ENCODE measurements at places on chromosomes 12 and 14. TPM values are rescaled to one million over a fixed set of nuclear protein-coding genes. Genes with fewer than 3 reads are reported as not detected.

NUAK1 gene
- not detected for total RNA-seq

DICER1 gene
- total RNA-seq = 63.6 TPM

- no peaks in the 10 kb centered on the region for H3K36me3 ChIP-seq
- no peak overlapping the region for H3K27ac ChIP-seq
- no peaks in the 10 kb centered on the region for H3K4me1 ChIP-seq
- DNase-seq = no peak
- no peaks in the 10 kb centered on the region for H3K27me3 ChIP-seq
- no peak overlapping the region for H3K4me3 ChIP-seq
Measured at GRCh38 chr12:130970165-130970907, 16.6 kb downstream of the ADGRD1 start.

- peaks cover 9% of the 10 kb centered on the region for H3K4me1 ChIP-seq
- DNase-seq = no peak
- peaks cover 50% of the 10 kb centered on the region for H3K36me3 ChIP-seq
- no peak overlapping the region for H3K4me3 ChIP-seq
Measured at GRCh38 chr12:109958374-109958773, 37.8 kb downstream of the GIT2 start.

DNA sequence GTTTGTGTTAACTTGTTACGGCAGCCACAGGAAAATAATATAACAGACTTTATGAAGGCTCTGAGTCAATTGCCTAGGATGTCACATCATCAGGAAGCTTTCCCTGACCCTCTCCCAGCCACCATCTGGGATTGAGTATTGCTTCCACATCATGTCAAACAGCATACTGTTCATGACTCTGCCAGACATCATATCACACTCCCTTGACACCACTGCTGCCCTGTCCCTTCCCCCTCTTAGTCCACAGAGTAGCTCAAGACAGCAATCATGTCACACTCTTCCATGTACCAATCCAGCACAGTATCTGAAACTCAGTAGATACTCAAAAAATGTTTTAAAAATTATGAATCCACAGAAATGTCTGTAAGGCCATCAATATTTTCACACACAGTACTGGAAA lies 168.0 kb downstream of the PIK3C2G start:
- no peak for DNase-seq
- no peak overlapping the region for H3K4me3 ChIP-seq
- no peaks in the 10 kb centered on the region for H3K4me1 ChIP-seq
- H3K27me3 ChIP-seq = no peaks in the 10 kb centered on the region
- H3K36me3 ChIP-seq = no peaks in the 10 kb centered on the region
- H3K27ac ChIP-seq = no peak overlapping the region

PLA2G1B gene
- not detected for total RNA-seq

DNA sequence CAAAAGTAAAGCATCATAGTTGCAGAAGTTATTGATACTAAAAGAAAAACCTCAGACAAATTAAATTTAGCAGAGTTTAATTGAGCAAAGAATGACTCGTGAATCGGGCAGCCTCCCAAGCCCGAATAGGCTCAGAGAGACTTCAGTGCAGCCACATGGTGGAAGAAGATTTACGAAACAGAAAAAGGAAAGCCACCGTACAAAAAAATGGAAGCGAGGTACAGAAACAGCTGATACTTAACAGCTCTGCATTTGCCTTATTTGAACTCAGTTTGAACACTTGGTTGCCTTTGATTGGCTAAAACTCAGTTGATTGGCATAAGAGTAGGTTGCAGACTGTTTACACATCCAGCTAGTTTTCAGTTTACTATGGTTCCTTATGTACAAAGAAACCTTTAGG lies 12.9 kb downstream of the TTC9 start:
- no peaks in the 10 kb centered on the region for H3K27me3 ChIP-seq
- peaks cover 74% of the 10 kb centered on the region for H3K36me3 ChIP-seq
- H3K4me3 ChIP-seq = peak overlapping the region; percentile 72
- peak overlapping the region; percentile 98 for H3K27ac ChIP-seq
- peaks cover 90% of the 10 kb centered on the region for H3K4me1 ChIP-seq
- no peak for DNase-seq

KCNJ8 gene
- total RNA-seq = not detected

- DNase-seq = no peak
- no peaks in the 10 kb centered on the region for H3K27me3 ChIP-seq
- peaks cover 23% of the 10 kb centered on the region for H3K36me3 ChIP-seq
Measured at GRCh38 chr12:76421046-76421445, 72.8 kb upstream of the BBS10 start.

GRCh38 chr12:111314953-111315539 lies 53.8 kb downstream of the PHETA1 start:
- peaks cover 2% of the 10 kb centered on the region for H3K27me3 ChIP-seq
- no peak for DNase-seq
- peaks cover 2% of the 10 kb centered on the region for H3K4me1 ChIP-seq
- no peak overlapping the region for H3K4me3 ChIP-seq
- no peaks in the 10 kb centered on the region for H3K36me3 ChIP-seq
- no peak overlapping the region for H3K27ac ChIP-seq

- H3K4me1 ChIP-seq = no peaks in the 10 kb centered on the region
- no peaks in the 10 kb centered on the region for H3K27me3 ChIP-seq
- no peak overlapping the region for H3K4me3 ChIP-seq
- DNase-seq = no peak
- no peaks in the 10 kb centered on the region for H3K36me3 ChIP-seq
Measured at GRCh38 chr12:77237896-77238295, 172.5 kb upstream of the E2F7 start.

GRCh38 chr14:37589715-37590427 lies 5.2 kb downstream of the FOXA1 start:
- peaks cover 4% of the 10 kb centered on the region for H3K4me1 ChIP-seq
- no peak overlapping the region for H3K27ac ChIP-seq
- DNase-seq = no peak
- peaks cover 8% of the 10 kb centered on the region for H3K36me3 ChIP-seq
- no peak overlapping the region for H3K4me3 ChIP-seq

DNA sequence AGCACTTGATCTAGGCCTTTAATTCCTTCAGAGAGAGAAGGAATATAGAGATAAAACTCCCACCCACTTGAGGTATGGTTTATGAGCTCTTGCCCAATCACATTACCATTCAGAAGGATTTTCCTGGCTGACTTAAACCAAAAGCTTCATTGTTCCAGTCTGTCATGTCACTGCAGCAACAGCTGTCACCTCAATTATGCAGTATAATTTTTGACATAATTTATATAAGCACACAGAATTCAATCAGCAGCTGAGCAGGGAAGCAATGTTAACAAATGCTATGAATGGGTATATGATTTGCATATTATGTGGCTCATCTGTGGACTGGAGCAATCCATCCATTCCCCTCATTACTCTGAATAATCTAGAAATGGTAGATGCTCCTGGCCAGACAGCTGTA lies 40.3 kb downstream of the CBX5 start:
- peaks cover 42% of the 10 kb centered on the region for H3K36me3 ChIP-seq
- peaks cover 13% of the 10 kb centered on the region for H3K4me1 ChIP-seq
- no peaks in the 10 kb centered on the region for H3K27me3 ChIP-seq
- no peak overlapping the region for H3K27ac ChIP-seq

RAPGEF3 gene
- total RNA-seq = 0.15 TPM

RBP5 gene
- total RNA-seq = not detected

- DNase-seq = no peak
- H3K4me1 ChIP-seq = no peaks in the 10 kb centered on the region
- H3K27me3 ChIP-seq = no peaks in the 10 kb centered on the region
Measured at GRCh38 chr12:95633732-95634465, 82.6 kb upstream of the USP44 start.

GRCh38 chr14:45426685-45427282 lies 173.8 kb upstream of the MIS18BP1 start:
- no peaks in the 10 kb centered on the region for H3K36me3 ChIP-seq
- no peak overlapping the region for H3K4me3 ChIP-seq
- DNase-seq = peak; percentile 8
- H3K4me1 ChIP-seq = no peaks in the 10 kb centered on the region
- no peak overlapping the region for H3K27ac ChIP-seq

DNA sequence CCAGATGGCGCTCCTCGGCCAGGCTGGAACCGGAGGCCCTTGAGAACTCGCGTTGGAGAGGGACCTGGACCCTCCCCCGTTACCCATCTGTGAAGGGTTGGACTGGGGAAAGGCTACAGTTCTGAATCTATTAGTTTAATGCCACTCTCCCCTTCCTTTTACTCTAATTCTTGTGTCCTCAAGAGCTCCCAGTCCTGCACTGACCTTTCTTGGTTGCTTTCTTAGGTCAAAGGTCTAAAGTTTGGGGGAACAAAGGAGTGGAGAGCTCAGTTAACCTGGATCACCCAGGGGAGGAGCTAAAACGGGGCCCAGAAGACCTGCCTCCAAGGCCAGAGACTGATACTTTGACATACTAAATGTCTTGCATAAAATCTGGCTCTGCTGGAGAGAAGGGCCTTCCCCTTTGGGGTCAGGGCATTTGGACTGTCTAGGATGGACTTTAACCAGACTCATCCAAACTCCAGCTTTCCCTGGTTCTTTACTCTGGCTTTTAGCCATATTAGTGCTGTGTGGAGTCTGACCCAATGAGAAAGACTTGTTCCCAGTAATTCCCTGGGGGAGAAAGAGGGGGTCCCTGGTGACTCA lies 923 bp upstream of the MLF2 start:
- no peaks in the 10 kb centered on the region for H3K27me3 ChIP-seq
- H3K4me3 ChIP-seq = peak overlapping the region; percentile 89
- peaks cover 16% of the 10 kb centered on the region for H3K36me3 ChIP-seq
- no peak for DNase-seq
- peaks cover 35% of the 10 kb centered on the region for H3K4me1 ChIP-seq

DNA sequence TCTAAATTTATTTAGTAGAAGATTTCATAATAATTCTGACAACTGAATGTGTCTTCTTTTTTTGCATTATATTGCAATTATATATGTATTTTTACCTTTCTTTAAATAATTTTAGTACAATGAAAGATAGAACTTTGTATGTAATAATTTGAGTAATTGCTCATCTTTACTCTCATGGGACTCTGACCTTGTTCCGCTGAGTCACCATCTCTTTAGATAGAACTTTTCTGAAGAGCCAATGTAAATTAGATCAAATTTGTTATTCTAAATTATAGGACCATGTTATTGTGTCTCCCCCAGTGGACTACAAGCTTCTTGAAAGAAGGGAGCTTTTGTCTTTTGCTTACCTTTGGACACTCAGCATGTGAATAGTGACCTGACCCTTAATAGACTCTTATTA lies 96.1 kb downstream of the TRHDE start:
- H3K4me1 ChIP-seq = no peaks in the 10 kb centered on the region
- DNase-seq = no peak
- H3K36me3 ChIP-seq = no peaks in the 10 kb centered on the region
- no peak overlapping the region for H3K4me3 ChIP-seq

GLIPR1L2 gene
- total RNA-seq = 0.30 TPM

Measured in activated CD4-positive, alpha-beta T cell treated with anti-CD3 and anti-CD28 coated beads, Interleukin-2, amount 10 ng/mL, durations not matched to agents 7 days and 5 days (primary cell).